ENCODE measurements at places on chromosomes 5 and 9. TPM values are rescaled to one million over a fixed set of nuclear protein-coding genes. Genes with fewer than 3 reads are reported as not detected.

GRCh38 chr5:81161012-81161601 lies 72.0 kb upstream of the CKMT2 start:
- DNase-seq = no peak

GRCh38 chr5:120532835-120533234 lies 68.7 kb downstream of the PRR16 start:
- no peak for DNase-seq

The PHF24 gene
- 0.60 TPM for total RNA-seq

- no peak for DNase-seq
Observed at GRCh38 chr9:96006961-96007360, 131.5 kb downstream of the ERCC6L2 start.

The TAF11L10 gene
- not detected for total RNA-seq

GRCh38 chr5:140977003-140977402 lies 10.7 kb downstream of the PCDHAC2 start:
- no peak for DNase-seq

The SH3RF2 gene
- 2.2 TPM for total RNA-seq

DNA sequence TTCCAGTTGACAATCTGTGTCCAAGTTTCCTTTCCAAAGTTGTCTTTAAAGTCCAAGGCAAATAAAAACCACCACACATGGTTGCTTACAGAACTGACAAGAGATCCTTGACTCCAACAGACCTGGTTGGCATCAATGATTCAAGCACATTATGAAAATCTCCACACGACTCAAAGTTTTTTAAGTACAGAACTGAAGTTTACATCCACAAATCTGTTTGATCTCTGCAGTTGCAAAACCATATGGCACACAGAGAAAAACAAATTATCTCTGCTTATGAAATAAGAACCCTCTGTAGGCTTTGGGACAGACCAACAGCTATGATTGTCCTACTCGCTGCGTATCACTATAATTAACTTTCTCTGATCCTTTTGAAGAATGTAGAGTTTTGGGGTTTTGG lies 60.8 kb downstream of the MLLT3 start:
- DNase-seq = no peak

GRCh38 chr5:6410421-6410820 lies 32.1 kb upstream of the MED10 start:
- no peak for DNase-seq

- DNase-seq = no peak
Observed at GRCh38 chr9:32350682-32351081, 33.8 kb upstream of the ACO1 start.

The TESK1 gene
- total RNA-seq = 51.1 TPM

DNA sequence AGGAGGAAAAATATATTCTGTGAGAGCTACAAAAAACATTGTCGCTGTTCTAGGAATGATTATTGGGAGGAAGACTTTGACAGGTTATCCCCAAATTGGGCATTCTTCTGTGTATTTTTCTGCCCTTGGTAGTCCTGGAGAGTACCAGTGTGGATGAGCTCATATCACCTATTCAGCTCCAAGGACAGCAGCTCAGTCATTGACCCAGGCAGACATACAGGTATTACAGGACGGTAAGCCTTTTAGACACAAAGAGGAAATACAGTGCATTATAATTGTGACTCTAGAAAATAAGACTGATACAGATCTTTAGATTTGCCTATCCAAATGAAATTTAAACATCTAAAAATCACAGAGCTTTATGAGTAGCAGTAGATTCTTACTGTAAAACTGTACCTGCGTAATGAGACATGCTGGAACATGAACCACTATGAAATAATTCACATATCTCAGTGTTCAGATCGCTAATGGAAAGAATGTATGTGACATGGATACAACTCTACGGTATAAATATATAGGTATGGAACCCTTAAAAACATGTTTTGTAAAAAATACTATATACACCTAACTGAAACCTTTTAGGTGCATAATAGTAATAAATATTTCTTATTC lies 56.0 kb downstream of the PLK2 start:
- no peak for DNase-seq

DNA sequence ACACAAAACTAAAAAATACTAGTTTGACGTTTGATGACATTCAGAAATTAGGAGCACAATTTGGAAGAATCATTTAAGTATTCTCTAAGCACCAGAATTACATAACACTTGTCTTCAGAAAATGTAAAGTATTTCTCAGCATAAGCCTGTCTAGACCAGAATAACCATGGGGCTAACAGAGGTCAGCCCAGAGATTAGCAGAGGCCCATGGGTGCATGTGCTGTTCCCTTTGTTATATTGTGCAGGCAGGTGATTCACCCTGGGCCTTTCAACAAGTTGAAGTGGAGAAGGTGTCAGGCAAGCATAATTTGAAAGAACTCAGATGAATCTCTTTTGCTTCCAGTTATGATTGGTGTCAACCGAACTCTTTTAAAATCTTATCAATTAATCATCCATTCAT lies 227.9 kb downstream of the LURAP1L start:
- DNase-seq = no peak

The GABBR2 gene
- total RNA-seq = not detected

The ECSCR gene
- total RNA-seq = 4.4 TPM

The PLAC8L1 gene
- total RNA-seq = not detected

The ASPN gene
- total RNA-seq = 3.8 TPM

The IL3 gene
- not detected for total RNA-seq

GRCh38 chr5:126531543-126532120 lies 63.4 kb downstream of the ALDH7A1 start:
- no peak for DNase-seq

The TICAM2 gene
- 2.6 TPM for total RNA-seq

DNA sequence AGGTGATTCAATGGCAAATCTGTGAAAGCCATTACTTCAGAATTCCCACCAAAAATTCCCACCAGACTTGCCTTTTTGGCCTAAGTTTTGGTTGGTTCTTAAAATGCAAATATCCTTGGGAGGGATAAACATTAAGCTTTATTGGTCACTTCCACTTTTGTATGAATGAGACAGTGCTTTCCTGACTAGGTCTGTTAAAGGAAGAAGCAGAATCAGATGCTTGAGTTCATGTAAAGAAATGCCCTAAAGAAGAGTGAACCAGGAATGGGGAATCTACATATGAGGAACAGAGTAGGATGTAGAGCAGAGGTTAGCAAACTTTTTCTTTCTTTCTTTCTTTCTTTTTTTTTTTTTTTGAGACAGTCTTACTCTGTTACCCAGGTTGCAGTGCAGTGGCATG lies 129.3 kb downstream of the GCNT1 start:
- DNase-seq = no peak

The PCDHGC5 gene
- total RNA-seq = 1.8 TPM

GRCh38 chr5:78760366-78760765 lies 111.8 kb upstream of the LHFPL2 start:
- no peak for DNase-seq

GRCh38 chr5:112253478-112254250 lies 165.4 kb downstream of the EPB41L4A start:
- DNase-seq = no peak

- no peak for DNase-seq
Observed at GRCh38 chr5:57366744-57367143, 115.9 kb downstream of the ACTBL2 start.

The ORM2 gene
- not detected for total RNA-seq

DNA sequence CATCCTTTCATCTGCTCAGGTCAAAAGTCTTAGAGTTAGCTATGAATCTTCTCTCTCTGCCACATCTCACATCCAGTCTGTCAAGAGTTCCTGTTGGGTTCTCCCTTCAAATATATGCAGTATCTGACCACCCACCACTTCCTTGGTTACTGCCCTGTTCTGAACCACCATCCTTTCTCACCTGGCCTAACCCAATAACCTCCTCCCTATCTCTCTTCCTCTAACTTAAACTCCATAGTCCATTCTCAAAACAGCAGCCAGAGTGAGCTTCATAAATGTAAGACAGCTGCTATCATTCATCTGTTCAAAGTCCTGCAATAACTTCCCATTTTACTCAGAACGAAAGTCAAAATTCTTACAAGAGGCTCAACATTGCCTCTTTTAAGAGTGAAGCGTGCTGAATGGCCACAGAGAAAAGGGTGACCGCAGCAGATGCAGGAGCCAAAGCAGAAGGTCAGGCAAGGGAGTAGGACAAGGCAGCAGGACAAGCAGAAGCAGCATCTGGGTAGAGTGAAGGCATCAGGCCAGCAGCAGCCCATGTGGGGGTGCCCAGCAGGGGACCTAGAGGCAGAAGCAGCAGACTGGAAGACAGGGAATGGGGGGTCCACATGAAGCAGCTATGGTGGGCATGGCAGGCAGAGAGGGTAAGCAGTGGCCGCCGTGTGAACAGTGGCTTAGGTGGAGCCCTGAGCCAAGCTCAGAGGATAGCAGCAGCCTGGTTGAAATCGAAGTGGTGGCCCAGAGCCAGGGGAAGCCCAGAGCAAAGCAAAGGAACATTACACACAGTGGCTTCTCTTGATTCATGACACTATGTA lies 39.3 kb upstream of the CDC42SE2 start:
- no peak for DNase-seq

The IFNA2 gene
- not detected for total RNA-seq

GRCh38 chr9:135385793-135386192 lies 93.8 kb upstream of the PPP1R26 start:
- DNase-seq = no peak

GRCh38 chr5:196350-196749 lies 5.1 kb downstream of the LRRC14B start:
- DNase-seq = no peak

- no peak for DNase-seq
Observed at GRCh38 chr5:128850049-128850448, 115.2 kb upstream of the SLC27A6 start.

DNA sequence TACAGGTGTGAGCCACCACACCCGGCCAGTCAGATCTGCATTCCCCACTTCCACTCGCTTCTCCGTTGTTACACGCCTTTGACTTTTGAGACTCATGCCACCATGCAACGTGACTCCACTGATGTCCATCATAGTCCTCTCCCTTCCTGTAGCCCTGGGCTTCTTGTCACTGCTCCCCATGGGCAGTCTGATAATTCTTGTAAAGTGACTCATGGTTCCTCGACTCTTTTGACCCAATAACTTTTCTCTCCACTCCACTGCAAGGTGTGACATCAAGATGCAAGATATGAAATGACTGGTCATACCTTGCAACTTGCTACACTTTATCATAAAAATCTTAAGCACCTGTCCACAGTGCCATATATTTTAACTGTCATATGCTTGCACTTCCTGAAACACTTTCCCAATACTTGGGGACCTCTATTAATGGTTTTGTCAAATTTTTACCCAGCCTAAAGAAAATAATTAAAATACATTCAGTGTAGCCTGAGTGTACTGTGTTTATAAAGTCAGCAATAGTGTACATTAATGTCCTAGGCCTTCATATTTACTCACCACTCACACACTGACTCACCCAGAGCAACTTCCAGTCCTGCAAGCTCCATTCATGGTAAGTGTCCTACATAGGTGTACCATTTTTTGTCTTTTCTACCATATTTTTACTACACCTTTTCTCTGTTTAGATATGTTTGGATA lies 18.6 kb upstream of the ANKRD18A start:
- DNase-seq = no peak

DNA sequence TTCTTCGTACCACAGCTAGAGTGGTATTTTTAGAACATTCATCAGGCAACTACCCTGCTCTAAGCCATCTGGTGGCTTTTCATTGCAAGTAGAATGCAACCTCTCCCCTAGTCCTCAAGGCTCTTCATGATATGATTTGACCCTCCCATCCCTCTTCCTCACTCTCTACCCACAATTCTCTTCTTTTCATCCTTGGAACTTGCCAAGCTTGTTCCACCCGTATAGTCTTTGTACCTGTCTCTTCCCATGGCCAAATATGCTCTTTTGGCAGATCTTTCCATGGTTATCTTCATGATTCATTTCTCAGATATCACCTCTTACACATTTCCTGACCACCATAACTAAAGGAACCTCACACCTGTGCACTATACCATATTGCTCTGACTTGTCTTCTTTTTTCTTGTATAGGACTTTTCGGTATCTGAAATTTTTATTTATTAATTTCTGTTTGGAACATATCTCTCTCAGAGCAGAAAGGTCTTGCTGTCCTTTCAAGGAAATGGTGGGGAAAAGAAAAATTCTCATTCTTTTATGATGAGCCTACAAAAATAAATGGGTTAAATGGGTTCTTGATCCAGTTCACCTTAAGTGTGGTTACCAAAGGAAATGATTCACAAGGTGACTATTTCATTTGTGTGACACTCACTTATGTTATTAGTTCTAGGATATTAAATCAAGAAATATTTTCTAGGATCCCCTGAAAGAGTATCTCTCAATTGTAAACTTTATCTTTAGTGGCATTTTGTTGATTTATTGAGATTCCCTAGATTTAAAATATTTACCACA lies 3.7 kb upstream of the CD274 start:
- DNase-seq = no peak

GRCh38 chr9:32741706-32742105 lies 41.6 kb upstream of the TMEM215 start:
- no peak for DNase-seq
